Stimulated activated CD4-positive, alpha-beta T cell treated with anti-CD3 and anti-CD28 coated beads, Interleukin-4, amount 100 ng/mL, for 48 hours (primary cell): ENCODE measurements at places on chromosomes 7 and 10.

- no peak for DNase-seq
These were observed 6.3 kb upstream of the PANK1 start for GRCh38 chr10:89651205-89651915.

DNA sequence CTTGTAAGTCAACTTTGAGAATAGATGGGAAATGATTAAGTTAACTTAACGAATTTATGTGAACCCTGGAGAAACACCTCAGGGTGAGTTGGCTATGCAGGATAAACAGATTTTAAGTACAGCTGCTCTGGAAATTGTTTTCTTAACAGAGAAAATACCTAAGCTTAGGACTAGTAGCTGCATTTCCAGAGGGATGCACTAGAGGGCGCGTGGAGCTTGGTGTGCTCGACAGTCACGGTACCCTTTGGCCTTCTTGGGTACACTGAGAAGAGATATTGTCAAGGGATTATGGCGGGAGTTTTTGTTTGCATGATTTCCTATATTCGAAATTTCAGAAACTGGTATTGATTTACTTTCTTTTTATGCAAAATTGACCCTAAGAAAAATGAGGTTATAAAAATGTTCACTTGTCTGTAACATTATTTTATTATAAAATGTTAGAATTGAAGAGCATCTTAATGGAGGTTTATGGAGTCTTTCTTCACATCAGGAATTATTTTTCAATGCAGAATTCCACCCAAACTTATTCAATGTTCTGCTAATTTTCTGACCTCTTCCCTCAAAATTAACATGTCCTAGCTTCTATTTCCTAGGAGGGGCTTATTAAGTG is 58.4 kb upstream of the MYO3A start:
- peak; percentile 68 for DNase-seq

- no peak for DNase-seq
These were observed 47.0 kb upstream of the ELMO1 start for GRCh38 chr7:37495574-37496184.

- no peak for DNase-seq
These were observed 626.1 kb upstream of the NRG3 start for GRCh38 chr10:81248886-81249285.

- DNase-seq = no peak
These were observed 34.0 kb upstream of the INSIG1 start for GRCh38 chr7:155263581-155264143.

- peak; percentile 74 for DNase-seq
These were observed at the start of gene MYO1G for GRCh38 chr7:44978511-44979366. MYO1G (minus strand) TSS chr7:44979015; CDS start chr7:44978961, 54 bp downstream.

DNA sequence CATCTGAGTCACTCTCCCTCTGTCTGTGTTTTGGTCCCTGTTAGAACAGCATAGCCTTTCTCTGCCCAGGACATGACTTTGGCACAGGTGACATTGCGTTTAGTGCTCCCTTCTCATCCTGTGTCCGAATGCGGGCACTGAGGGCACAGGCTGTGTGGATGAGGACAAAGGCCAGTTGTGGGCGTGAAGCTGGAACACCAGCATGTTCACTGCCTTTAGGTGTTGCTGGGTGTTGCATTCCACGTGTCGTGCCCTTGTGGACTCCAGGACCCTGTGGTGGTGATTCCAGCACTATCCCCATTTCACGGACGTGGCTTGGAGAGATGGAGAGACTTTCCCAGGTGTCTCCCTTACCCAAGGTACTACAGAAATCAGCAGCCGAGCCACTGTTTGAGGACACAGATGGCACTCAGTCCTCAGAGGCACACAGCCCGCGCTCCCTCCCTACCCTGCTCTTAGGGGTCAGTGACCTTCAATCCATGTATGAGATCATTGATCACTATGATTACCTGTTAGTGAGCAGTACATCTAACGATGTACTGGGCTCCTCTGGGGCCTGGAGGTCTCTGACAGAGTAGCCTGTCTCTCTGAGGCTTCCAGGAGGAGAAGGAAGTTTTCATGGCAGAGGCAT is 917 bp upstream of the CNPY1 start:
- DNase-seq = no peak

GRCh38 chr10:14605231-14605925 is 169.3 kb downstream of the FAM107B start:
- no peak for DNase-seq

DNA sequence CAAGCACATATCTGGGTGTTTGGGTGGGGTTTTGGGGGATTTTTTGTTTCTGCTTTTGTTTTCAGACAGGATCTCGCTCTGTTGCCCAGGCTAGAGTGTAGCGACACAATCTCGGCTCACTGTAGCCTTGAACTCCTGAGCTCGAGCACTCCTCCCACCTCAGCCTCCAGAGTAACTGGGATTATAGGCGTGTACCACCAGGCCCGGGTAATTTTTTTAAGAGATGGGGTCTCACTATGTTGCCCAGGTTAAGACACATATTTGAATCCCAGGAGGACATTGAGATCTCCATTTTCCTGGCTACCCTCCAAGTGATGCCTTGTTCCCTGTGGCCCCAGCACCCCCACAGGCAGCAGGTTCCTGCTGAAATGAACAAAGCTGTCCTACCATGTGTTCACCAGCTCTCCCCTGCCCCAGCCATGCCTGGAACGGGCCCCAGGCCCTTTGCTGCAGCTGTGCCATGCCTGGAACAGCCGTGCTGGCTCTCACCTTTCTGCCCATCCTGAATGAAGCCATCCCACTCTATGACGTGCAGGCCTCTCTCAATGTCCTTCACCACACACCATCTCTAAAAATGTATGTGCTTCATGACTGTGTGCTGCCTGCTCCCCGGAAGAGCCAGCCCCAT is 55.0 kb upstream of the DNAAF5 start:
- no peak for DNase-seq

DNA sequence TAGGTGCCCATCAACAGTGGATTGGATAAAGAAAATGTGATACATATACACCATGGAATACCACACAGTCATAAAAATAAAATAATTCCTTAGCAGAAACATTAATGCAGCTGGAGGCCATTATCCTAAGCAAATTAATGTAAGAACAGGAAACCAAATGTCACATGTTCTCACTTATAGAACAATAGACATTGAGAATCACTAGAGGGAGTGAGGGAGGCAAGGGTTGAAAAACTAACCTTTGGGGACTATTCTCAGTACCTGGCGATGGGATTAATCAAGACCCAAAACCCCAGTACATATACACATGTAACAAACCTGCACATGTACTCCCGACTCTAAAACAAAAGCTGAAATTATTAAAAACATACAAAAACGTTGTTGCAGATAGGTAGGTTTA is 222.6 kb downstream of the SEMA3E start:
- DNase-seq = no peak

DNA sequence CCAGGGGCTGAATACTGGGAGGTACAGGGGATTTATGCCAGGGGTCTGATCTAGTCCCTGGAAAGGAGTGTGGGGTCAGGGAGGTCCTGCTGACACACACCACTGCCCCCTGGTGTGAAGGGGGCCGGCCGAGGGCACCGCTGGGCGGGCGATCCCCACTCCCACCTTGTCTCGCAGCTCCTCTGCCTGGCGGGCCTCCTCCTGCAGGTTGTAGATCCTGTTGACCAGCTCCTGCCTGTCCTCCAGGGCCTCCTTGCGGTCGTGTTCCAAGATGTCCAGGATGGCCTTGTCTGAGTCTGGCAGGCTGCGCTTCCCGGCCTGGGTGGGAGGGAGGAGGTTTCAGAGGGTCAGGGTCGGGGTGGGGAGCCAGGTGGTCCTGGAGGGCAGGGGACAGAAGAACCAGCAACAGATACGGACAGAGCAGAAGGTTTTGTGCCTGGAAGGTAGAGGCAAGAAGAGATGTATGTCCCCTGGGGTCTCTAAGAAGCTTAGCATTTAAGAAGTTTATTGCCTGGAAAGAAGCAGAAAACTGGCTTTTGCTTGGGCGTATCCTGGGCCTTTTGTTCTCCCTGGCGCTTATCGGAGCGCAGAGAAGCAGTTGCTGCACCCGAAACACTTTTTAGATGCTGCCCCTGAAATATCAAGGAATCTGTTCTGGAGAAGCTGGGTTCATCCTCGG is 94.5 kb upstream of the GNA12 start:
- no peak for DNase-seq

DNA sequence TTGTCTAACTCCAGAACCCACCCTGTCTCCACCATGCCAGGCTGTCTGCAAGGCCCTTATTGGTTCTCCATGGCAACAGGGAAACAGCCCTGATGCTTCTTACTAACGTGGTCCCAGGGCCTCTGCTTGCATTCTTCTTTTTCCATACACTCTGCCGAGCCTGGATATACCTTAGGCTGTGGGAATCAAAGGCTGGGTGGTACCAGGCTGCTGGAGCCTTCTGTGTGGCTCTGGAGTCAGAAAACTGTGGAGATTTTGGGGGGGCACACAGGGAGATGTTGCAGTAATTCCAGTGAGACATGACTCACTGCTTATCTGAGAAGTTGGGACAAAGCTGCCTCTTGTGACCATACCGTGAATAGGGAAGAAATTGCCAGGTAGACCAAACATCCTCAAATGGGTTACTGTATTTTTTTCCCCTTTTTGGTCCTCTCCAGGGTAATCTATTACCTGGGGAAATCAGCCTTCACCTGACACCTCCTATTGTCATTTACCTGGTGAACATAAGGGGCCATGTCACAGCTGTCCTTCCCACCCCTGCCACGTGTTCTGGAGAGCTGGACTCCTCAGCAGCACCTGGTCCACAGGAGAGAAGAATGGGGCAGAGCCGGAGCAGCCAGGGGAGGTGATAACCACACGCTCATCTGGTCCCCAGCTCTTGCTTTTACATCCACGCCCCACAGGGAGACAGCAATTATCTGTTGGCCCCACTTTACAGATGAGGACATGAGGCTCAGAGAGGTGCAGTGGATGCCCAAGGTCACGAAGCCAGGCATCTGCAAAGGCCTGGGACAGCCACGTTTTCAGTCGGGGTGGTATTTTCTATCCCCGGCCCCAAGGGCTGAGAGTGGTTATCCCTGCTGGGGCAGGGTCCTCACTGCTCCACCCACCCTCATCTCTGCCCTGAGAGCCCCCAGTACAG is 4.6 kb downstream of the CHST3 start:
- DNase-seq = no peak

- DNase-seq = peak; percentile 47
These were observed 191.3 kb downstream of the HECW1 start for GRCh38 chr7:43303740-43304241.

DNA sequence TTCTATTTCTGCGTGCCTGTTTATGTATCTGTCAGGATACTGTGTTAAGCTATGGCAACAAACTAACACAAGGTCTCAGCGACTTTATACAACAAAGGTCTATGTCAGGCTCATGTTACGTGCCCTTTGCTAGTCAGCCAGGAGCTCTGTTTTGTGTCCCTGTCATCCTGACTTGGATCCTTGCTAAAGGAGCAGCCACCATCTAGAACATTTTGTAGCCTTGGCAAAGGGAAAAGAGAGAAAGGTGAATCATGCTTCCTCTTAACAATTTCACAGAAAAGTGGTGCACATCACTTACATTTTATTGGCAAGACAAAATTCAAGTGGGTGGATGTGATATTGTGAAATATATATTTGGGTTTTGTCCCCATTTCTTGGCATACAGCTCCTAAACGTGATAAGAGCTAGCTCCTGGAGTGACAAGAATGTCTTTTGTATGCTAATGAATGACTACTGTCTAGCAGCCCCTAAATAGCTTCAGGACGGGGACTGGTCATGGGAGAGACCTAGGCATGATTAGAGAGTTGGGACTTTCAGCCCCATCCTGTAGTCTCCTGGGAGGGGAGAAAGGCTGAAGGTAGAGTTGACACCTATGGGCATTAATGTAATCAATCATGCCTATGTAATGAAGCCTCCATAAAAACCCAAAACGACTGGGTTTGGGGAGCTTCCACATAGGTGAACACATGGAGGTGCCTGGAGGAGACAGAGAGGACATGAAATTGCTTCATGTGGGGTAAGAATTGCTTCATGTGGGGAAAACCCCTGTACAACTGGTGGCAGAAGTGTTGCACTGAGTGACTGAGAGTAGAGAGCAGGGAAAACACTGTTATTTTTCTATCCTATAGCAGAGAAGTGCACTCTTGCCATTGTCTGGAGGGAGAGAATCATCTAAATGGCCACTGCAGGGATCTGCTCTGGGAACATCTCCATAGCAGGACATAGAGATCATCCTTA is 33.0 kb downstream of the MRPL32 start:
- no peak for DNase-seq

DNA sequence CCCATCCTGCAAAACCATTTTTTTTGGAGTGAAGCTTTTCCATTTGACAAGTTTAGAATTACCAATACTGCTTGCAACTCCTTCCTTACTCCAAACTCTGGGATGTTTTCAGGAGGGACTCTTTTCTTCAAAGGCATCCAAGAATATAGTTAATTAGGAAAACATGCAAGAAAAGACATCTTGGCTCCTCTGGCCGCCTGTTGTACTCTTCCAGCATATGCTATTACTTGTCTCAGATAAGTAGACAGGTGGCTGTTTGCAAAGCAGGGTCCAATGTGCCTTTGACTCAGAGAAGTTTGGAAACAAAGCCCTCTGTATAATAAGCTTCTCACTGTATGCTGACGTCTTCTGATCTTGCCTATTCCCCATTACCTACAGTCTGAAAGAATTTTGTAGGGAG is 746.5 kb downstream of the AUTS2 start:
- DNase-seq = no peak

- no peak for DNase-seq
These were observed 33.1 kb downstream of the NUB1 start for GRCh38 chr7:151374726-151375125.

GRCh38 chr10:91621483-91622113 is 11.3 kb downstream of the PPP1R3C start:
- no peak for DNase-seq

DNA sequence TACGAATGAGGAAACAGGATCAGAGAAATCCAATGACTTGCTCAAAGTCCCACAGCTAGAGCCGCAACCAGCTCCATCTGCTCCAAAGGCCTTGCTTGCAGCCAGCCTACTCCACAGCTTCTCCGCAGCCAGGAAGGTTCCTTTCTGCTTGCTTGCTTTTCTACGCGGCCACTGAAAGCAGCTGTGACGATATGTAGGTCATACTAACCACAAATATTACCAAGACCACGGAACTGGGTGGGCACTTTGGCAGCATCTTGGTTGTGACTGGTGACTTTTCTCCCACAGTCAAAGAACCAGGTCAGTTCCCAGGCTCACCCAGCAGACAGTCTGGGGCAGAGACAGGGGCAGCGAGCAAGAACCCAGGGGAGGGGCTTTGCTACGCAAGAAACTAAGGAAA is 86.4 kb downstream of the FAM53B start:
- no peak for DNase-seq

- no peak for DNase-seq
These were observed 169.6 kb downstream of the MTERF1 start for GRCh38 chr7:91710881-91711280.
